SK-N-SH (cell line): ENCODE measurements at places on chromosomes 5 and 9. TPM values are rescaled to one million over a fixed set of nuclear protein-coding genes. Genes with fewer than 3 reads are reported as not detected.
A peak's percentile ranks its signal among the peaks of the same experiment; 100 is the strongest.

GOLPH3 gene
- polyA plus RNA-seq = 25.5 and 30.7 TPM in 2 replicates

NRARP gene
- polyA plus RNA-seq = 3.9 and 4.2 TPM in 2 replicates

BTNL8 gene
- not detected in 2 replicates for polyA plus RNA-seq

DPM2 gene
- 106 and 117 TPM in 2 replicates for polyA plus RNA-seq

LCN12 gene
- polyA plus RNA-seq = 0.87 and 1.1 TPM in 2 replicates

CNTNAP3 gene
- polyA plus RNA-seq = 0.19 and 0.20 TPM in 2 replicates

ANKRD34B gene
- polyA plus RNA-seq = not detected in 2 replicates

AK8 gene
- 0.77 and 0.84 TPM in 2 replicates for polyA plus RNA-seq

BAAT gene
- 0.02 and 0.05 TPM in 2 replicates for polyA plus RNA-seq

FOXD4L3 gene
- polyA plus RNA-seq = 0.06 and 0.10 TPM in 2 replicates

PCDHB9 gene
- 1.4 and 2.4 TPM in 2 replicates for polyA plus RNA-seq

CDC20B gene
- 0.03 TPM in 2 replicates for polyA plus RNA-seq

WNK2 gene
- 0.12 and 0.36 TPM in 2 replicates for polyA plus RNA-seq

PCDHAC2 gene
- 0.39 and 0.76 TPM in 2 replicates for polyA plus RNA-seq

RABGAP1 gene
- 20.2 and 29.2 TPM in 2 replicates for polyA plus RNA-seq

- DNase-seq = no peak
Measured at GRCh38 chr5:57216714-57217113, 42.9 kb downstream of the GPBP1 start.

DNA sequence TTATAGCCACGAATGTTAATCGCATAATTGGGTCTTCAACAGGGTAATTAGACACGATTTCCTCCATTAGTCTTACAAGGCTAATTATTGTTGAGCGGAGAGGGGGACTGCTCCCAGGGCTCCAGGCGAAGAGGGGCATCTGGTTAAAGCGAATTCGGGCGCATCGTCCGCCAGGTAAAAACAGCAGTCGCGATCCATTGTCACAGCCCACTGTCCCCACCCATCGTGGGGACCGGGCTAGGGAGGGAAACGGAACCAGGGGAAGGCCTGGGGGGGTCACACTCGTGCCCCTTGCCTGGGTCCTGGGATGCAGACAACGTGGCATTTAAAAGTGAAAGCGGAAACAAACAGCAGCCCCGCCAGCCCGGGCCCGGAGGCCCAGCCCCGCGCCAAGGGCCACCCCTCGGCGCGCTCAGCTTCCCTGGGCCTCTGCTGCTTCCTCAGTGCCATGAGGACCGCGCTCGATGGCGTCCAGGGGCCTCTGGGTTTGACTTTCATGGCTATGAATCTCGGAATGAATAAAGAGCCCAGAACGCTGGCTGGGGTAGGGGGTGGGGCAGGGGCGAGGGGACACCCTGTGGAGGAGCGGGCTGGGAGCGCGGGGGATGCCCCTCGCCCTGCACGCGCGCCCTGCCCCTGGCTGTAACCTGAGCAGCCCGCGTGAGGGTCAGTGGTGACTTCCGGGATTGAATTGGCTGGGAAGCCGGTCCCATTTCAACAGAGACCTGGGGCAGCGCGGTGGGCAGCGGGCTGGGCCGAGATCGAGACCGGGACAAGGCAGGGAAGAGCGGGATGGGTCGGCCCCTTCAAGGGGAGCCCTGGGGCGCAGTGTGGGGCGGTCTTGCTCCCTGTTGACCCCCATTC, 99.9 kb downstream of the GTF3C4 start:
- no peak for DNase-seq

GRCh38 chr9:90975781-90976538, 174.3 kb downstream of the SYK start:
- no peak for DNase-seq

GRCh38 chr9:98869866-98870265, 62.4 kb downstream of the GALNT12 start:
- DNase-seq = no peak

GRCh38 chr9:93354451-93354850, 97.0 kb upstream of the FAM120A start:
- DNase-seq = no peak

DNA sequence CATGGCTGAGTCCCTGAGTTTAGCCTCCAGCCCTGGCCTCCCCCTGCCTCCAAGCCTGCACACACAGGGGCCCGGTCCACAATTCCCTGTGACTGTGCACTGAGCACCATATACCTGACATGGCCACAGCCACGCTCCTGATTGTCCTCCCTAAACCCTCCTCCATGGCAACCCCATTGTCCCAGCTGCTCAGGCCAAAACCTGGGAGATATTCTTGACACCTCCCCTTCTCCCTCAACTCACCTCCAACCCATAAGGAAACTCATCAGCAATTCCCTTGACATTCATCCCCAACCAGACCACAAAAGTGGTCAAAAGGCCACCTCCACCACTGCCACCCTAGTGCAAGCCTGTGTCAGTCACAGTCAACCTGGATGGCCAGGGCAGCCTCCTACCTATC, 107.5 kb upstream of the MVB12B start:
- DNase-seq = no peak

DNA sequence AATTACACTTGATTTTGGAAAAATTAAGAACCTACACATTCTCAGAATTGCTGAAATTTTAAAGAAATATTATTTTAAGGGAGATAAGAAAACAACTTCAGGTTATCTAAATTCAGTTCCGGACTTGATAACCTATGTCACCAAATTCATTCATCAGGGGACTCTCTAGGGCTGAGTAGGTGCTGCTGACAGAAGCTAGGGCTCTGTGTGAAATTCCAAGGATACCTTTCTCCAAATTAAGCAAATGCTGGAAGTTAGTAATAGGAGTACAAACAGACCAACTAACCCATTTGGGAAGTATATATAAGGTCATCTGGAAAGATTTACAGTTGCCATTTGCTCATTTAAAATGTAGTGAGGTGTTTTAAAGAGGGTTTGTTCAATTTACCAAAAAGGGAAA, 84.3 kb downstream of the SMIM23 start:
- DNase-seq = no peak

- DNase-seq = no peak
Measured at GRCh38 chr5:8491254-8491653, 622.3 kb downstream of the MTRR start.

DNA sequence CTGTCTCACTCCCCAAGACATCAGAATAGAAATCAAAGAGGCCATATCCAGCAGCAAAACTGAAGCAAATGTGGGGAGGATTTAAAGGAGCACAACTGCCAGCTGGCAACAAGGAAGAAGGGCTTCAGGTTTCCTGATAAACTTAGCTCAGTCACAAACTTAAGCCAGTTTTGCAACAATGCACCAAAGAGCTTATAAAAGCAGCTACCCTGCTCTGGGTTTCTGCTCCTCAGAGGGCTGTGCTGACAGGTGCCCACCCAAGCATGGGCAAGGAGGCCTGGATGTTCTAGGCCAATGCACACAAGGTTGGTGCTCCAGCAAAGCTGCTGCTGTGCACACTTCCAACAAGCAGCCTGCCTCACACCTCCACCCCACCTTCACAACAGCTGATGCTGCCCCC, 132.9 kb downstream of the SIL1 start:
- no peak for DNase-seq

GRCh38 chr9:13432904-13433303, 153.4 kb upstream of the MPDZ start:
- no peak for DNase-seq

DNA sequence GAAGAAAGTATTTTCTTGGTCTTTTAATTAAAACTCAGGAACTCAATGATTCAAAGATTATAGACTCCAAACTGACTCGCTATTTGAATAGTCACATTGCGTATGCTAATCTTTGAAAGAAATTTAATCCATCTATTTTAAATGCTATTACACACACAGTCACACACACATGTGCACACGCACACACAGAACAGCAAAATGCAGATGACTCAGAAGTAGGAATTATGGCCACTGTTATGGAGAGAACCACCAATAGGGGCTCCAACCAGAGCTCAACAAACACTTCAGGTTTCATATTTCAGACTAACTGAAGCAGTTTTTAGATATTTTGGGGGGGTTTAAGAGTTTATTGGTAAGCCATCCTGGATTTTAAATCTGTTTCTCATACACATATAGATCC, 1917.9 kb downstream of the EFNA5 start:
- DNase-seq = no peak

DNA sequence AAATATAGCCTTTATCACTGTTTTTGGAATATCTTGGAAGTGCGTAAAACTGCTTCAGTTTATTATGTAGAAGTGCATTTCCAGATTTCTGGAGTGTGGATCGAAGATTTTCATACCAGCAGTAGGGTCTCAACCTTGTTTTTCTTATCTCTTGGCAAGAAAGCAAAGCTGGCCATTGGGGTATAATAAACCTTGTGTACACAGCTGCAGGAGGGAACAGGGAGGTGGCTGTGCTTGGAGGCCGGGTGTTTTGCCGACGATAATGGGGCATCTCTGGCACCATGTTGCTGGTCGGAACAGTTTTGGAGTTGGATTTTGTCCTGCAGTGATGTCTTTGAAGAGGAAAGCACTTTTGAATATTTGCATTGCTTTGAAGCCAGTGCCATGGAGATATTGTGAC, 308.8 kb upstream of the DMRT1 start:
- DNase-seq = no peak

GRCh38 chr5:133470841-133471240, 141.5 kb downstream of the FSTL4 start:
- no peak for DNase-seq

DNA sequence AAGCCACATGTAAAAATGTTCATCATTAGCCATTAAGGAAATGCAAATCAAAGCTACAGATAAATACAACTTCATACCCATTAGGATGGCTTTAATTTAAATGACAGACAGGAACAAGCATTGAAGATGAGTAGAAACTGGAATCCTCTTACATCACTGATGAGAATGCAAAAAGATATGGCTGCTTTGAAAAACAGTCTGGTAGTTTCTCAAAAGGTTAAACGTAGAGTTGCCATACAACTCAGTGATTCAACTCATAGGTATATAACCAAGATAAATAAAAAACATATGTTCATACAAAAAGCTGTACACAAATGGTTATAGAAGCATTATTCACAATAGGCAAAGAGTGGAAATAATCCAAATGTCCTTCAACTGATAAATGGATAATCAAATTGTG, 228.8 kb upstream of the ZNF462 start:
- DNase-seq = no peak

DNA sequence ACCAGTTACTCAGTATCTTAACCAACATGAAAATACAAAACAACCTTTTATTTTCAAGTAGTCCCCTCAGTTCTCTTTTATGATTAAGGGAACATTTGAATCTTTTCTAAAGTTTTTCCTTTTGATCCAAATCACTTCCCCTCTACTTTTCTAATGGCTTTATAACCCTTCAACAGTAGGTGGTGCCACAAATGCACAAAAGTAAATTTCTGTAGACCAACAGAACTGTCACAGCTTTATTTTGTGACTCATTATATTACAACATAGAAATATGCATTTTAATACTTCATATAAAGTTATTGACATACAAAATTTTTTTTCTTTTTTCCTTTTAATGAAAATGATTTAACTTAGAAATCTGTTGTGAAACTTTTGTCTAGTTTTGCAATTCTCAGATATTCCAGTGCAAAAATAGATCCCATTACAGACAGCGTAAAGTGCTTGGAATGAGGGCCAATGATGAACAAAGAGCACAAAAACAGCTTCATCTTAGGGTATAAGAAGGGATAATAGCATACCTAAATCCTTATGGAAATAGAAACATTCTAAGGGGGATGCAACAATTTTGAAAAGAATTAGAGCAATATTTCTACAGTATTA, 17.0 kb downstream of the NIPSNAP3B start:
- DNase-seq = no peak

DNA sequence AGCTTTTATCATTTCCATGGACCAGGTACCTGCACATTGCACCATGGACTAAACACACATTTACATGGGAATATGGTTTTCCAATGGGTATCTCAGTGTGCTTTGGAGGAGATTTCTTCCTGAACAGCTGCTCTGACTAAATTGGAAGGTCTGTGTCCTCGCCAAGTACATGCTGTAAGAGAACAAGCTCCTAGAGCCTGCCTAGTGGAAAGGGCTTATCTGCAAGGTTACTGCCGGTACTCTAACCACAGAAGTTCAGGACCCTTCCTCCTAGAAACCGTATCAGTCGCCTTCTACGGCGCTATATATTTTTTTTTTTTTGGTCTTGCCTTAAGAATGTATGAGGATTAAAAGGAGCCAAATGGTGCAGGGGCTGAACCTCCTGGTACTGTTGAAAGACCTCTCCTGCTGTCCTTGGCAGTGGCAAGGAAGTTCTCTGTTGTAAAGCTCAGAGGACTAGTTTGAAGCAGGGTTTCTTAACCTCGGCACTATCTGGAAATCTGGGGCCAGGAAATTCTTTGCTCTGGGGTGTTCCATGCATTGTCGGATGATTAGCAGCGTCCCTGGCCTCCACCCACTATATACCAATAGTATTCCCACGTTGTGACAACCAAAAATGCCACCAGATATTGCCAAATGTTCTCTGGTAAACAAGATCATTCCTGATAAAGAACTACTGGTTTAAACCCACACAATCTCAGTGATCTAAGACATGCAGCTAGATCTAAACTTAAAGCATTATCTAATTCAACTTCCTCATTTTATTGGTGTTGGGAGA, 107.4 kb downstream of the FBXO38 start:
- no peak for DNase-seq

DNA sequence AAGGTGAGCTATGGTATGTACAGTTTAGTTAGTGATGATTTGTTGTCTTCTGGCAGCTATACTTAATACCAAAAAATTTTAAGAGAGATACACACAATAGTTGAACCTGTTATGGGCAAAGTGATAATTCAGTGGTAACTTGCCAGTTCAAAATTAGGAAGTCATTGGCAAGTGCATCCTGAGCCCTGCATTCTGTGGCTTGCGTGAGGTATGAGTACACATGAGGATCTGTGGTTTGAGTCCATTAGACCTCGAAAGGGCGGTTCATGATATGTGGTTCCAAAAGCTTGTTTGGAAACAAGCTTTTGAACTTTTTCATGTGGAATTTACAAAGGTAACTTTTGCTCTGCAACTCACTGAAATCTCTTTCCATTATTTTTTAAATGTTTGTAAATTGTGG, 47.0 kb downstream of the GPR21 start:
- no peak for DNase-seq

- no peak for DNase-seq
Measured at GRCh38 chr5:34804913-34805312, 34.1 kb upstream of the TTC23L start.

DNA sequence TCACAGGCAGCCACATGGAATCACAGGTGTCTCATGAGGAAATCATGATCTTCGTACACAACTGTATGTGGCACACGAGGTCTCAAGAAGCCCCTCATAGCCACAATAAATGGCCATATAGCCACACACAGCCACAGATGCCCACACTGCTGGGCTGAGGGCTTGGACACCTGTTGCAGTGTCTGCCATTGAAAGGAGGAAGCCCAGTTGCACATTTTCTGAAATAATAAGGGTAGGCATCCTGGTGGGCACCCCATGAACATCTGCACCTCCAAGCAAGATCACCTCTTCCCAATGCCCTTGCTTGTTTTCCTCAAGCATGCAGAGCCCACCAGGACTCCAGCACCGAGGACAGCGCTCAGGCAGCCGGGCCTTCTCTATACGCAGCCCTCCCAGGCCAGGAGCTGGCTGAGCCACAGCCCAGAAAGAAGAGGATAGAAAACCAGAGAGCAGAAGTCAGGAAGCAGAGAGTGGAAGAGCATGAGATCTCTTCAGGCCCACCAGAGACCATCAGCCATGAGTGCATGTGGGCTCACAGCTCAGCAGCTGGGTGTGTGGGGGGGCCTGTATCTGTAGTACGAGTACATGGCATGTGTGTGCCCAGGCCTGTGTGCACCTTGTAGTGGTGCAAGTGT, 1.0 kb upstream of the ACSL6 start:
- DNase-seq = no peak

- DNase-seq = no peak
Measured at GRCh38 chr9:96140296-96141127, 161.5 kb downstream of the HSD17B3 start.

- peak; percentile 40 for DNase-seq
Measured at GRCh38 chr5:74665816-74666215, 19.2 kb upstream of the HEXB start.

- no peak for DNase-seq
Measured at GRCh38 chr5:119313658-119314605, 41.9 kb upstream of the TNFAIP8 start.
